NCI-H460 (cell line): ENCODE measurements at places on chromosomes 2 and 18.

DNA sequence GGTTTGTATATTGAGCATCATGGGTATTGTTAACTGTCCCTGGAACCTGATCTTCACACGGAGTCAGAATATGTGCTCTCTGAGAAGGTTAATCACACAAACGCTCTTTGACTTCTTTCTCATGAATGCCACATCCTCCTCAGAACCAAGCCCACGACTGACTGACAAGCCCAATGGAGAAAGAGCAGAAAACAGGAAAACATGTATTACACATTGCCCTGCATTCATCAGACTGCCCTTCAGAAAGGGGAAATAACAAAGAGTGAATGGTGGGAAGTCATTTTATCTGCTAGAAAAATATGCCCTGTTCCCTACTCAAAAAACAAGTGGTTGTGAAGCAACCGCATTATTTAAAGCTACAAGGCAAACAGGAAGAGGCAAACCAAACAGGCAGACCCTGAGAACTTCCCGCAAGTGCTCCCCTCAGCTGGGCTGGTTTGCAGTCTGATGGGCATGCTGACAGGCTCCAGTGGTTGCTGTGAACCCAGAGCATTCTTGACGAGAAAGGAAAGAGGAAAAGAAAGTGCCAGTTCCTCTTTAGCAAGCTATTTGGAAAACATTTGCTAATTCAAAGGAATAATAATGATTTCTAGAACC lies 172.9 kb upstream of the SETBP1 start:
- no peak for DNase-seq

DNA sequence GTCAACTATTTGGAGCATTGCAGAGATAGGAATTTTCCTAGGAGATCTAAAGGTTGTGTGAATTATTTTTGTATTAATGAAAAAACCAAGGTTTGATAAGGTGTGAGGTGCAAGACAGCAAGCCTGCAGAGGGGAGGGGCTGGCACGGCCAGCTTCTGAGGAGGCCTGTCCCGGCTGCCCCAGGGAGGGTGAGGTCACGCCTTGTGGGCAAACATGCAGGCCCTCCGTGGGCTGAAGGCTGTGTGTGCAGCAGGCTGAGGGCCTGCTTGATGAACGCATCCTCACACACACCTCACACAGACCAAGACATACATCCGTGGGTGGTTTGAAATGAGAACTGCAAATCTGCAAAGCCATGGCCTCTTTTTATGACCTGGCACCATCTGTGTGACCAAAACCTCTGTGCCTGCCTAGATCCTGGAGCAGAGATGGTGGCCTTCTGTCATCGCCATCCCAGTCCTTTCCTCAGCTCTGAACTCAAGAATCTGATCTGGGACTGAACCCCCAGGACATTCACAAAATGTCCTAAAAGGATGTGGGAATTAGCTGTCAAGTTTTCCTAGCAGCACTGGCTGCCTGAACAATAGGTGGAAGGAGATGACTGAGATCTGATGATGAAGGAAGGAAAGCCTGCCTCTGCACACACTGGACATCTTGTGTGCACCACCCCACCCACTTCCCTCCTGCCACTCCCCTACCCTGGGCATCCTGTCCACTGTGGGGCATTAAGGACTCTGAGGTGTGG lies 102.4 kb upstream of the MGAT4A start:
- no peak for DNase-seq

DNA sequence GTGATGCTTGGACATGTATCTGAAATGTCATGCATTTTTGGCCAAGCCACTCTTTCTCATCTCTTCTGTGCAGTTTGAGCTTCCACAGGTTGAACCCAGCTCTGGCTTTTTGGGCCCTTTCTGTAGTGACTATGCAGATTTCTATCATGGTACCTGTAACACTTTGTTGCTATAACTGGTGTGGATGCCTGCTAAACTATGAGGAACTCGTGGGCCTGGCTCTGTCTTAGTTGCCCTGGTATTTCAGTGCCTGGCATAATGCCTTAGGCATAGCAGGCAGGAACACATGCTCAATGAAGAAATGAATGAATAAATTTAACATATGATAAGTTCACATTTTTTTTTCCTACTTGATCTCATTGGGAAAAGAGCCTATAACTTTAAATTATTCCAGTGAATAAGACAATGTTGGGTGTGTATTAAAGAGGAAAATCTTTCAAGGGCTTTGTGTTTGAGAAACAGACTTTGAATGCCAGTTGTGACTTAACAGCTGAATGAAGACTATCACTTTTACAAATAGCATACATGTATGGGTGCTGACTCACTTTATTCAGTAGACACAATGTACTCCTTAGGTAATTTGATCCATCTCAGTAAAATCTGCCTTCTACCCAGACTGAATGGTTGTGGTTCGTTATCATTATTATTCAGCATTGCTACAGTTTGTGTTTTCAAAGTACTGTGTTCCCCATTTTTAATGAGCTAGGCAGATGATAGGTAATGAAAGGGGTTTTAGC lies 86.4 kb upstream of the MAP4K3 start:
- peak; percentile 38 for DNase-seq

DNA sequence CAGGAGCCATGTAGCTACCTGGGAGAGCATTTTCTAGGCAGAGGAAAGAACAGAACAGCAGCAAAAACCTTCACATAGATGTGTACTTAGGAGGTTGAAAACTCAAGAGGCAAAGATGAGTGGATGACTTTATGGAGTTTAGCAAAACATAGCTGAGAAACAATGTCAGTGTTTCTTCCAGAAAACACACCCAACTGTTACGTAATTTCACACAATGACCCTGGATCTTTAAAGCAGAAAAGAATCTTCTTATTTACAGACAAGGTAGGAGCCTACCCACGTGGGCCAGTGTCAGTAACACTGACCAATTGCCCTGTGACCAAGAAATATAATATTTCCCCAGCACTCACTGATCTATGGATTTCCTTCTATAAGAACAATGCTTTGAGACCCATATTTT lies 254.6 kb downstream of the CDH20 start:
- no peak for DNase-seq

DNA sequence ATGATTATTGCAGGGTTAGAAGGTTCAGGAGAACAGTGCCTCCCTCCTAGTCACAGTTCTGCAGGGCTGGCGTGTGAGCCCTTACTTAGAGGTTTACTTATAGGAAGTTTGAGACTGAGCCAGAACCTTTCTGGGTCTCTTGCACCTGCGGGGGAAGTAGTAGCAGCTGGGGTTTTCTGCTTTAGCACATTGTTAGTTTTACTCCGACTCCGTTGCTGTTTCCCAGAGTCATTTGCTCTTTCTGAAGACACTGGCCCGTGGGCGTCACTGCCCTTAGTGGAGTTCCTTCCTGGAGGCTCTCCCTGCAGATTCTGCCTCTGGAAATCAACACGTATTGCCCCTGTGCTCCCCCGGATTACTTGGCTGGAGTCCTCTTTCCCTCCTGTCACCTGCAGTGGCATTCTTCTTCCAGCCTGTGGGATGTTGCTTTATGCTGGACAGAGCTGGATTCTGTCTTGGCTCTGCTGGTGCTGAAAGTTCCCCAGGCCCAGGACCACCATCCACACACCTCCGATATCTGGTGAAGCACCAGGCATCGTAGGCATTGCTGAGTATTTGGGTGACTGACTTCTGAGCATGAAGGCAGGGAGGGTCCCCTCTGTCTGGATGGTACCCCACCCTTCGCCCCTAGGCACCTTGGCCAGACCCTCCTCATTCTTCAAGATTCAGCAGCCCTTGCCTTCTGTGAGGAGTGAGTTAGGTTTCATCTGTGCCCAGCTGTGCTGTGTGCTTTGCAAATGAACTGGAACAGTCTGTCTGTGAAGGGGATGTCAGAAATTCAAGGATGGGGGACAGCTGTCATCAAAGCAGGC lies 51.7 kb downstream of the AGAP1 start:
- no peak for DNase-seq

DNA sequence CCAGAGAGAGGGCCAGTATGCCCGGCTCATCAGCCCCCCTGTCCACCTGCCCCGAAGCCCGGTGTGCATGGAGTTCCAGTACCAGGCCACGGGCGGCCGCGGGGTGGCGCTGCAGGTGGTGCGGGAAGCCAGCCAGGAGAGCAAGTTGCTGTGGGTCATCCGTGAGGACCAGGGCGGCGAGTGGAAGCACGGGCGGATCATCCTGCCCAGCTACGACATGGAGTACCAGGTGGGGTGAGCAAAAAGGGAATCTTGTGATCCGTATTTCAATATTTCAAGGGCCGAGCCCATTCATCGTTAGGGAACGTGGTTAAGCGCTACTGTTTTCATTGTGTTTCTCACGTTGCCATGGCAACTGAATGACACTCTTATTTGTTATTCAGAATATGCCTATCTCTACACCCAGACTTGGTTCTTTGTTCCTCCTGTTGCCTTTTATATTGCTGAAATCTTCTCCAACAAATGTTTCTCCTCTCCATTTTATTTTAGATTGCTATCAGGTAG lies 81.5 kb downstream of the NRP2 start:
- DNase-seq = peak; percentile 3

DNA sequence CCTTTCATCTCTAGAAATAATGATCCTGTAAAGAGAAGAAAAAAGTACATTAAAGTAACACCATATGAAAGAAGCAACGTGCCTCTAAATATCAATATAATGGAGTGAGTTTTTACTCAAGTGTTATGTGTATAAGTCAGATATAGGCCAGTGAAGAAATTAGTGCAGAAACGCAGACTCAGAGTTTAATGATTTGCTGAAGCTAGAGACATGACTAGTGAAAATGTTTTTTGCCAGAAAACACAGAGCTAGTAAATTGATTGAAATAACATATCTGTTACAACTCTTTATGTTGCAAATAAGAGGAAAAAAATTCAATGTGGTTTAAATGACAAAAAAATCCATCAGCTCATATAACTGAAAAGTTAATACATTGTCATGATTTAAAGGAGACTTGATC lies 217.2 kb upstream of the NXPH2 start:
- DNase-seq = no peak

- DNase-seq = no peak
Measured at GRCh38 chr2:181300600-181301291, 156.4 kb upstream of the ITGA4 start.

DNA sequence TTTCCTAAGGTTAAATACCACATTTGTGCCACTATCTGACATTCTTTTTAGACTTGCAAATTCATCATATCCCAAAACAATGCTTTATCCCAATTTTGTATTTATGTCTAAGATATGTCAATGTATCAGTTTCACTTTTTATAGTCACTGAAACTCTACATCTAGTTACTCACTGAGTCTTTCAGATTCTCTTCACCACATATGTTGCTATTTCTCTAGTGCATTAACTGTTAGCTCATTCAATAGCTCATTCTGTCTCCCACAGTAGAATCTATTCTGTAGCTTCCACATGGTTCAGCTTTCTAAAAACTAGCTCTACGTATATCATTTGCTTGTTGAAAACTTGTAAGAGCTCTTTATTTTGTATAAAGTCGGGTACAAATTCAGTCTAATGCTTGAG lies 1420.6 kb upstream of the NXPH2 start:
- DNase-seq = no peak

DNA sequence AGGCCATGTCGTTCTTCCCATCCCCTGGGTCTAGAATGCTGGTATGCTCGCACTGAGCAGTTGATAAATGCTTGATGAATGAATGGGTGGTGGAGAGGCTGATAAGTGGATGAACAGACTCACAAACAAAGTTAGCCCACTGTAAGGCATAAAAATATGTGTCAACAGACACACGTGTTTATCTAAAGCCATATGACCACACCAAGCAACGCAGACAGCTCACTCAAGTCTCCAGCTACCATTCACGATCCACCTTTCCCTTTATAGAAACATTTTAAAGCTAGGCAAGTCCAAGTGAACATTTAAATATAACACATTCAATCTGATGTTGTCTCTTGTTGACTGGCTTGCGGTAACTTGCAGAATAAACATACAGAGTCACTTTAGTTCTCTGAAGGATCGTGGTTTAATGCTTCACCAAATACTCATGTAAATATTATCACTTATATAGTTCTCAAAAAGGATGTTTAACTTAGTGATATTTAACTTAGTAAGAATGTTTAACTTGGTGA lies 105.5 kb downstream of the NOL10 start:
- no peak for DNase-seq

GRCh38 chr2:179266271-179266670 lies 1.6 kb upstream of the SESTD1 start:
- DNase-seq = no peak

GRCh38 chr2:10190737-10191532 lies 68.4 kb downstream of the RRM2 start:
- no peak for DNase-seq

DNA sequence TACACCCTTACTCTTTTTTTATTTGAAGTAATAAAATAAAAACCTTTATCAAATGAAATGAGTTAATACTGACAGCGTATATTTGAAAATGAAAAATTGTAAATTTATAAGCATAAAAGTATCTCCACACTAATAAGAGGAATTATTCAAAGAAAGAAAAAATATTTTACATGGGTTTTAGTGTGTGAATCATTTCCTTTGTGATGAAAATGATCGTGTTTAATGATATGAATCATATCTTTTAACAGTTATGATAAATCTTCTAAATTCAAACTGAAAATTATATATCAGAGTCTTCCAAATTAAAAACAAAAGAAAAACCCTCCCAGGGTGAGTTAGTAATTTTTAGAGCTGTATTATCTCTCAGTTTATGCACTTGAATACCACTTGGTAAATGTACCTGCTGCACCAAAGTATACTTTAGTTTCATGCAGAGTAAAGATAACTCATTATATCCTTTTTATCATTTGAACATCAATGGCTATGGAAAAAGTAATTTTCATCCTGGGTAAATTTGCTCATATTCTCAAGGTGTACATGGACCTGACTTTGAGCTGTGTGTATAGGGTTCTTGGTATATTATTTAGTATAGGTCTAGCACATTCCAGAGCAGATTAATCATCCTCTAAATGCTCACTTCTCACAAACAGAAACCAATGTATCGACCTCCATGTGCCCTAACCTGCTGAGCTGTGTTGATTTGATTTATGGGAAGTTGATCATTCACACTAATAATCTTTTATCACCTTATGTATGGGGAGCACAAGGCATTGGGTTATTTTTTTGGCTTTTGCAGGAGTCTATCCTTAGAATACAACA lies 98.7 kb upstream of the VWC2L start:
- no peak for DNase-seq

DNA sequence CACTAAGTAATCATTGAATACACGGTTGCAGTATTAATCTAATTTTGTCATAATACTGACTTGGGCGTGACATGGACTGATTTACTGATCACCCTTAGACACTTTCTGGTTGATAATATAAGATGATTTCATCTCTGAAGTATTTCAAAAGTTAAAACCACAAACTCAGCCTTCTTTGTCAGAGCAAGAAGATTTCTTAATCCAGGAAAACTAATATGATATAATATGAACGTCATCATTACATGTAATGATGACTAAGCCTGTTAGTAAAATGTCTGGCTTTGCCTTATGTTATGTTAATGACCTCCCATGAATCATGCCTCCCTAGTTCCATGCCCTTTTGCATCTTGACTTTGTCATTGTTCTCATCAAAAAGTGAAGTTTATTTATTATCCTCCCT lies 1325.0 kb upstream of the CDH2 start:
- peak; percentile 18 for DNase-seq
